ENCODE measurements at places on chromosomes 13 and 19.

GRCh38 chr13:51682686-51683085, 98.4 kb downstream of the WDFY2 start:
- DNase-seq: no peak

DNA sequence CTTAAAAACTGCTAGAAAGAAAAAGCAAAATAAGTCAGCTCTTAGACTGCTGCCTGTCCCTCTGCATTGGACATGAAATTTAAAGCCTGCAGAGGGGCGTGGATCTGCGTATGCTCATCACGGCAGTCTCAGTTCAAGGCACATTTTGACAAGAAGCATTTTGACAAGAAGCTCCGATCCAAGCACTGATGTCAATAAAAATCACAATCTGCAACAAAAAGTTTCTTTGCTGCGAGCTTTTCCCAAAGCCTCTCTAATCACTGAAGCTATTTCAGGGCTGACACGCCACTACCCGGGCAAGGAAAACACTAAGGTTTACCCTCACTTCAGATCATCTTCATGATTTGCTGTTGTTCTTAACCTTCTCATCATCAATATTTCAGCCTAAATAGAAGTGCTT, 7.4 kb downstream of the DCUN1D2 start:
- DNase-seq: no peak

GRCh38 chr13:23427342-23427843, 6.1 kb downstream of the SACS start:
- no peak for DNase-seq

GRCh38 chr19:15651791-15652190, 11.1 kb downstream of the CYP4F3 start:
- no peak for DNase-seq

- no peak for DNase-seq
These were observed 22.5 kb downstream of the DHRS12 start for GRCh38 chr13:51781246-51782022.

- no peak for DNase-seq
These were observed 213.3 kb downstream of the MZT1 start for GRCh38 chr13:72514146-72514545.

DNA sequence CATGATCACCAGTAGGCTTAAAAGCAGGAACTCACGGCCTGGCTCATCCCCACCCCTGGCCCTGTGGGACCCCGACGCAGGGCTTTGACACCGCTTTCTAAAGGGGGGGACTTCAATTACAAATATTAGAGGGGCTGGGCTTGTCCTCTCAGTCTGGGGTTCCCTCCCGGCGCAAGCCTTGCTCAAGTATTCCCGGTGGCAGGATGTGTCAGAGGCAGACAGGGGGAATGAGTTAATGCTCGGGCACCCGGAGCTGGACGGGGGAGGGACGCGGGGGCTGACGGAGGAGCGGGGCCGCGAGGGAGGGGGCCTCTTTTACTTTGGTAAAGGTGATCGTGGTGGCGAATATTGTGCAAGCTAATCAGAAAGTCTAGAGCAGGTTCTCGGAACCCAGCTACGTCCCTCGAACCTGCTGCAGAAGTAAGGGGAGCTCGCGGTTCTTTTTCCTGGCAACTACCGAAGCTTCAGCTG, 1.1 kb downstream of the FGF14 start:
- DNase-seq: no peak

Measured in epithelial cell of prostate (primary cell).